ENCODE measurements at places on chromosomes 12 and 14. TPM values are rescaled to one million over a fixed set of nuclear protein-coding genes. Genes with fewer than 3 reads are reported as not detected.

CEP170B gene
- 20.8 TPM for total RNA-seq

UBE2N gene
- 77.7 TPM for total RNA-seq

BCL11B gene
- total RNA-seq: not detected

PRH2 gene
- not detected for total RNA-seq

ZFHX2 gene
- 0.69 TPM for total RNA-seq

KLHL33 gene
- total RNA-seq: 0.34 TPM

KERA gene
- total RNA-seq: not detected

NRIP2 gene
- total RNA-seq: not detected

MYO1H gene
- not detected for total RNA-seq

RTL1 gene
- total RNA-seq: not detected

PTPRR gene
- 2.7 TPM for total RNA-seq

FGF6 gene
- not detected for total RNA-seq

SYCP3 gene
- total RNA-seq: not detected

TAS2R13 gene
- total RNA-seq: 0.10 TPM

ZDHHC22 gene
- not detected for total RNA-seq

PLEKHD1 gene
- not detected for total RNA-seq

INSM2 gene
- total RNA-seq: not detected

CHURC1 gene
- total RNA-seq: 52.3 TPM

All from mammary microvascular endothelial cell (primary cell).